Nephron progenitor cell (in vitro differentiated cells): ENCODE measurements at places on chromosomes 5 and 9.
A peak's percentile ranks its signal among the peaks of the same experiment; 100 is the strongest.

- H3K27ac ChIP-seq, result no peak overlapping the region
- no peak for DNase-seq
- peaks cover 8% of the 10 kb centered on the region for H3K27me3 ChIP-seq
- peaks cover 2% of the 10 kb centered on the region for H3K4me1 ChIP-seq
Observed at GRCh38 chr9:450561-450960, 235.9 kb downstream of the DOCK8 start.

- H3K36me3 ChIP-seq, result no peaks in the 10 kb centered on the region
- DNase-seq, result no peak
- H3K27ac ChIP-seq, result peak overlapping the region; percentile 1
- H3K4me1 ChIP-seq, result peaks cover 8% of the 10 kb centered on the region
- H3K27me3 ChIP-seq, result peaks cover 7% of the 10 kb centered on the region
- no peak overlapping the region for H3K4me3 ChIP-seq
Observed at GRCh38 chr9:7656636-7657035, 142.9 kb downstream of the DMAC1 start.

GRCh38 chr5:83844449-83845068, 123.9 kb upstream of the HAPLN1 start:
- H3K27me3 ChIP-seq, result no peaks in the 10 kb centered on the region
- H3K36me3 ChIP-seq, result peaks cover 6% of the 10 kb centered on the region
- H3K4me3 ChIP-seq, result no peak overlapping the region
- peak overlapping the region; percentile 67 for H3K27ac ChIP-seq

GRCh38 chr9:87498046-87498810, 561 bp downstream of the DAPK1 start:
- peaks cover 38% of the 10 kb centered on the region for H3K4me1 ChIP-seq
- H3K27me3 ChIP-seq, result peaks cover 6% of the 10 kb centered on the region
